WTC11 (cell line): ENCODE measurements at places on chromosomes 1 and 21.
A peak's percentile ranks its signal among the peaks of the same experiment; 100 is the strongest.

DNA sequence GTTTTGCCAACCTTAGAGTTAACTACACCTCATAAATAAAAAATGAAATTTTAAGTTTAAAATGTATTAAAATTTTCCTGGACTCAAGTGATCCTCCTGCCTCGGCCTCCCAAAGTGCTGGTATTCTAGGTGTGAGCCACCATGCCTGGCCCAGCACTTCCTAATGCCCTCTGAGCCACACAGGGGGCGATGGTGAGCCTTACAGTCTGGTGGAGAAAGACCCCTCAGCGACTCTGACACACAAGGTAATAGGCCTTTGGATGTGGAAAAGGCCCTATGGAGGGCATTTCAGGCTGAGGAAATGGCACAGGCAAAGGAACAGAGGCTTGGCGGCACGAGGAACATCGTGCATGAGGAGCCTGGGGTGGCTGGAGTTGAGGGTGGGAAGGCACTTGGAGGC is 6.7 kb downstream of the CITED4 start:
- peak; percentile 66 for DNase-seq

DNA sequence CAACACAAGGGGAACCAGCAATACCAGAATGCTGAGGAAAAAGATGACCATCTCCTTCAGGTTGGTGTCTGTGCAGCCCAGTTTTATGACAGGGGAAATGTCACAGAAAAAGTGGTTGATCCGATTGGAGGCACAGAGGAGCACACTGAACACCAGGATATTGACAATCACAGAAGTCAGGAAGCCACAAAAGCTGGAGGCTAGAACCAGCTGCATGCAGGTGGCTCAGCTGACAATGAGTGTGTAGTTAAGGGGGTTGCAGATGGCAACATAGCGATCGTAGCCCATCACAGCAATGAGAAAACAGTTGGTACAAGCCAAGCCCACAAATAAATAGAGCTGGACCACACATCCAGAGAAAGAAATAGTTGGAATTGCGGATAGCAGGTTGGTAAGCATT is 16.3 kb upstream of the OR10K1 start:
- no peak for DNase-seq

- DNase-seq: no peak
Observed at GRCh38 chr1:185474440-185475149, 157.6 kb upstream of the IVNS1ABP start.

- no peak for DNase-seq
Observed at GRCh38 chr1:86062453-86062852, 94.1 kb downstream of the COL24A1 start.

- no peak for DNase-seq
Observed at GRCh38 chr1:246214708-246215509, 292.2 kb downstream of the SMYD3 start.

DNA sequence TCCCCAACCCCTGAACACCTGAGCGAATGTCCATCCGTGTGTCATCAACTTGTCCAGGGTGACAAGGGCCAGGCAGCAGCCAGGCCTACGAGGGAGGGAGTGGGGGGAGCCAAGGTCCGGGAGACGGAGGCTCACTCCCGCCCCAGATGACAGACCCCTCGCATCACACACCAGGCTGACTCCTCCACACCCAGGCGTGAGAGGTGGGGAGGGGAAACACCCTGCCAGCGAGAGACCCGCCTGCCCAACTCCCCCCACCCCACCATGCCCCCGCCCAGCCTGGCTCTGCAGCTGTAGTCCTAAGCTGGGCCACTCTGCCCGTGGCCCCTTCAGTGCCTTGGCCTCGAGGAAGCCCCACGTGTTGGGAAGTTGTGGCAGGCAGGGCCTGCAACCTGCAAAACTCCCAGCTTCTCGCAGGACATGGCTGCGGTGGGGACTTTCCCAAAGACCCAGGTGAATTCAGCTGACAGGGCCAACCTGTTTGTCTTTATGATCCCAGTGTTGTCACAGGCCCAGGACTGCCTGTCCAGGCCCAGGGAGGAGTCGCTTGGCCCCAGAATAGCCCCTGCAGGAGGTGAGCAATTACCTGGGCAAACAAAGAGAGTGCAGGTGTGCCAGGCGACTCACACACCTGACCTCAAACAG is 62.9 kb downstream of the RIPK4 start:
- no peak for DNase-seq

- no peak for DNase-seq
Observed at GRCh38 chr1:8077120-8077573, 51.0 kb upstream of the ERRFI1 start.

- DNase-seq: no peak
Observed at GRCh38 chr1:972726-973458, 6.6 kb downstream of the PLEKHN1 start.

GRCh38 chr1:51175278-51175677 is 60.8 kb upstream of the RNF11 start:
- no peak for DNase-seq

DNA sequence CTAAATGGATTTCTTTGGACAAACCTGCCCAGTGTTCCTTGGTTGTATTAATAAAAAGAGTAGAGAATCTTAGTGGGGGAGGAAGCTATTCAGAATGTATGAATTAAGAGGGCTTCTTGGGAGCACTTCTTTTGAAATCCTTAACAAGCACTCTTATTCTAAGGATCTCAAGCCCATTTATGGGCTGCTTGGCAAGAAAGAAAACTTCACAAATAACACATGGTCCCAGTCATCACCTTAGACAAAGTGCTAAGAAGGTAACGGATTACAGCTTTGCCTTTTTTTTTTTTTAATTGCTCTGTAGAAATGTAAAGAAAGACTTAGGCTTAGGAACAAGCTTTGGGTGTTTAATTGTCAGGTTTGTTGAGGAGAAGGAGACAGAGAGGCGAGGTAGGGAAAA is 76.6 kb upstream of the IPO9 start:
- no peak for DNase-seq

DNA sequence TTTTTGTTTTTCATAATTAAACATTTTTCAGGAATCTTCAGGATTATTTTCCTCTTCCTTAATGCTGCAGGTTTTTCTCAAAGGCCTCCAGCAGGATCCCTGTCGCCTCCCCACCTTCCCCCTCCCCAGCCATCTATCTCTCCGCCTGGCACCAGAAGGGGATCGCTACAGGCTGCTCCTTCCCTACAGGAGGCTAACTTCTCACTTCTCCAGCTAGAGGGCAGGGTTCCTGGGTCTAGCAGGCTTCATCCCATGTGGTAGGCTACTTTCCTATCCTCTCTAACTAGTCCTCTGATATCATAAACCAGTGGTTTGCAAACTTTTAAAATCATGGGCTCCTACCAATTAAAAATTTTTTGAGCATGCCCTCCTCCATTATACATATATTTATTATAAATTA is 104.1 kb downstream of the KCNN3 start:
- DNase-seq: peak; percentile 59

DNA sequence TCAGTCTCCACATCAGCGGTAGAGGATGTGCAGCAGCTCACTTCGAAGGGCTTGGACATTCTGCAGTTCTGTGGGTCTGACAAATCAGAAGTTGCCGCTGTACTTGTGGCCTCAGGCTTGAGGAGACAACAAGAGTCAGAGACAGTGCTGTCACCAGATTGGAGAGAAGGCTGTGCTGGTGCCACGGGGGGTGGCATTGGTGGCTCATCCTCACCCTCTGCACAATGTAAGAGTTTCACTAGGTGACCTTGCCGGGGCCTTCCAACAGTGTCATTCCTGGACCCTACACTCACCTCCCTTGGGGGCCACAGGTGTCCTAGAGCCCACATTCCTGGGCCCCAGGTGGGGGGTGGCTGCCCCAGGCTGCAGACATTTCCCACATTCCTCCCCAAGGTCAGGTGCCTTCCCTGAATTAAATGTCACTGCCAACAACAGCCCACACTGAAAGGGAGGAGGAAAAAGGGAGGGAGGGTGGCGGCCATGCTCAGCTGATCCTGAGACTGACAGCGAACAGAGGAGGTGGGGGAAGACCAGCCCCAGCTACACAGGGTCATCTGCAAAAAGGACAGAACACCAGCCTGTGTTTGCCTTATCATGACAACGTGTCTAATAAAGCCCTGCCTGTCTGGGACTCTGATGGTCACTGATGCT is 46.4 kb downstream of the TMCC2 start:
- peak; percentile 70 for DNase-seq

- peak; percentile 53 for DNase-seq
Observed at GRCh38 chr1:40059338-40059959, 18.9 kb downstream of the CAP1 start.

- no peak for DNase-seq
Observed at GRCh38 chr1:26200413-26200812, 10.0 kb downstream of the CATSPER4 start.

DNA sequence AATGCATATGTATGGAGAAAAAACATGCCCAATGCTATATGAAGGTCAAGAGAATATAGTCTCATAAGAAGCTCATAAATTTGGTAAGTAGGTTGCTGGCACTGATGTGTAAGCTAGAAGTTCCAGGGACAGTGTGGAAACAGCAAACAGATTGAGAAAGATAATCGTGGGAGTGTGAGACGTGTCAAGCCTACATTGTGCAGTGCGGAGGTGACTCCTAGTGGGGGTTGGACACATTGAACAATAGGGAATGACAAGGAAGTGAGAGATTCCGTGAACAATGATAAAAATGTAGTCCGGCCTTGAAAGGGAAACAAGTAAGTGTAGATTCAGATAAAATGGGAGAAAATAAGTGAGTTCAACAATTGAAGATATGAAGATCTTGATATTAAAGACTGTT is 788.4 kb upstream of the PRMT6 start:
- DNase-seq: peak; percentile 10

- no peak for DNase-seq
Observed at GRCh38 chr1:33120436-33121231, 39.7 kb downstream of the AZIN2 start.

GRCh38 chr1:225156254-225156653 is 226.8 kb downstream of the DNAH14 start:
- no peak for DNase-seq

DNA sequence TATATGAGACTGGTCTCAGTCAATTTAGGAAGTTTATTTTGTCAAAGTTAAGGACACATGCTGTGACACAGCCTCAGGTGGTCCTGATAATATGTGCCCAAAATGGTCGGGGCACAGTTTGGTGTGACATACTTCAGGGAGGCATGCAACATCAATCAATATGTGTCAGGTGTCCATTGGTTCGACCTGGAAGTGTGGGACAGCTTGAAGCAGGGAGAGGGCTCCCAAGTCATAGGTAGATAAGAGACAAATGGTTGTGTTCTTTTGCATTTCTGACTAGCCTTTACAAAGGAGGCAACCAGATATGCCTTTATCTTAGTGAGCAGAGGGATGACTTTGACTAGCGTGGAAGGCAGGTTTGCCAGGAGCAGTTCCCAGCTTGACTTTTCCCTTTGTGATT is 4.5 kb upstream of the ERVH48-1 start:
- no peak for DNase-seq

- no peak for DNase-seq
Observed at GRCh38 chr1:56135069-56135863, 444.1 kb downstream of the PLPP3 start.

DNA sequence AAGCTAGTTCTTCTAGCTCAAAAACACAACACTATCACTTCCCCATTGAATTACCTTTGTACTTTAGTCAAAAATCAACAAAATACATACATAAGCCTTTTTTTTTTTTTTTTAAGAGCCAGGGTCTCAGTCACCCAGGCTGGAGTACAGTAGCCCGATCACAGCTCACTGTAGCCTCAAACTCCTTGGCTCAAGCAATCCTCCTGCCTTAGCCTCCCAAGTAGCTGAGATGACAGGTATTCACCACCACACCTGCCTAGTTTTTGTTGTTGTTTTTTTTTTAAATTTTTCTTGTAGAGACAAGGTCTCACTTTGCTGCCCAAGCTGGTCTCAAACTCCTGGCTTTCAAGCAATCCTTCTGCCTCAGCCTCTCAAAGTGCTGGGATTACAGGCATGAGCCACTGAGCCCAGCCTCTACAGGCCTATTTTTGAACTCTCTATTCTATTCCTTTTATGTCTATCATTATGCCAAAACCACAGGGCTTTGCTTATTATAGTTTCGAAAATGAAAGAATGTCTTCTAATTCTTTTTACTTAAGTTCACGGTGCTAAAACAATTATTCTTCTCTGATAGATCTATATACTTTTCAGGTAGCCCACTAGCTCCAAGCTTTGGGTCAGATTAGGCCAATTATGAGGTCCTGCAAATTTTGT is 29.6 kb downstream of the GPBP1L1 start:
- DNase-seq: no peak

DNA sequence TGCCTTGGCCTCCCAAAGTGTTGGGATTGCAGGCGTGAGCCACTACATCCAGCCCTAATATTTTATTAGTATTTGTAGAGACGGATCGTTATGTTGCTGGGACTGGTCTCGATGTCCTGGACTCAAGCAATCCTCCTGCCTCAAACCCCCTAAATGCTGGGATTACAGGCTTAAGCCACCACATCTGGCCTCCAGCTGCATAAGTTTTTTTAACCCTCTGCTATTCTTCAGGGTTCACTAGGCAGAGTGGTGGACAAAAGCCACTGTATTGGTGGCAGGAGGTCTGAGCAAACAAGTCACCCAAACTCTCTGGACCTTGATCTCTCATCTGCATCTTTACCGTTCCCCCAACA is 10.1 kb upstream of the CLIC4 start:
- no peak for DNase-seq

GRCh38 chr21:38506661-38507281 is 8.5 kb upstream of the ERG start:
- DNase-seq: peak; percentile 27

GRCh38 chr21:38843806-38844503 is 38.2 kb downstream of the ETS2 start:
- no peak for DNase-seq

DNA sequence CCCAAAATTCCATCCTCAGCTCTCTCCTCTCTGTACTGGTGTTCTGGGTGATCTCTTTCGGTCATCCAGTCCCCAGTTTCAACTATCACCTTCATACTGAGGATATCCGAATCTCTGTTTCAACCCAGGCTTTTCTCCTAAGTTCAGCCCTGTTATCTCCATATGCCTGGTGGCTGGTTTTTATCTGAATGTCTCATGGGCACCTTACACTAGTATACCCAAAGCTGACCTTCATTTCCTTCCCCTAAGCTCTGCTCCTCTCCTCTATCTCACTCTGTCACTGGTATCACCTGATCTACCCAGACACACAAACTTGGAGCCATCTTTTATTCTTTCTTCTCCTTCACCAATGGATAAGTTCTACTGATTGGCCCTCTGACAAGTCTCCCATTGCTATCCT is 53.0 kb downstream of the LRRC71 start:
- DNase-seq: no peak

DNA sequence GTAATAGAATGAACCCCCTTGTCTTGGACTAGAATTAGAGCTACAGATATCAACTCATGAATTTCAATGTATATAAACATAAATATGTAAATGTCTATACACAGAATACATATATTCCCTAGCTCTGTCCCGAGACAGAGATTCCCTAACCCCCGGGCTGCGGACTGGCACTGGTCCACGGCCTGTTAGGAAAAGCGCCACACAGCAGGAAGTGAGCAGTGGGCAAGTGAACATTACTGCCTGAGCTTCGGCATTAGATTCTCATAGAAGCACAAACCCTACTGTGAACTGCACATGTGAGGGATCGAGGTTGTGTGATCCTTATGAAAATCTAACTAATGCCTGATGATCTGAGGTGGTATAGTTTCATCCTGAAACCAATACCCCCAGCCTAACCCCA is 51.2 kb downstream of the PIK3R3 start:
- no peak for DNase-seq
